ENCODE measurements at places on chromosomes 1 and 21.

- DNase-seq, result no peak
Measured at GRCh38 chr1:53343831-53344668, 16.2 kb upstream of the LRP8 start.

GRCh38 chr1:182080040-182080439 lies 18.5 kb upstream of the ZNF648 start:
- DNase-seq, result no peak

- no peak for DNase-seq
Measured at GRCh38 chr1:46807046-46807972, 8.5 kb downstream of the CYP4B1 start.

GRCh38 chr1:49293016-49293415 lies 516.3 kb upstream of the BEND5 start:
- DNase-seq, result no peak
